ENCODE measurements at places on chromosomes 12 and 14. TPM values are rescaled to one million over a fixed set of nuclear protein-coding genes. Genes with fewer than 3 reads are reported as not detected.

The NFATC4 gene
- 186 TPM for total RNA-seq

The MIP gene
- not detected for total RNA-seq

The KRT3 gene
- total RNA-seq: not detected

- H3K4me1 ChIP-seq: no peaks in the 10 kb centered on the region
- H3K4me3 ChIP-seq: no peak overlapping the region
- H3K36me3 ChIP-seq: no peaks in the 10 kb centered on the region
These were observed 120.5 kb downstream of the NUAK1 start for GRCh38 chr12:106018286-106018685.

Data from ovary (tissue), 10 donors.